ENCODE measurements at places on chromosomes 12 and 14.

- DNase-seq = no peak
Measured at GRCh38 chr14:22319526-22320361, 269.3 kb downstream of the DAD1 start.

DNA sequence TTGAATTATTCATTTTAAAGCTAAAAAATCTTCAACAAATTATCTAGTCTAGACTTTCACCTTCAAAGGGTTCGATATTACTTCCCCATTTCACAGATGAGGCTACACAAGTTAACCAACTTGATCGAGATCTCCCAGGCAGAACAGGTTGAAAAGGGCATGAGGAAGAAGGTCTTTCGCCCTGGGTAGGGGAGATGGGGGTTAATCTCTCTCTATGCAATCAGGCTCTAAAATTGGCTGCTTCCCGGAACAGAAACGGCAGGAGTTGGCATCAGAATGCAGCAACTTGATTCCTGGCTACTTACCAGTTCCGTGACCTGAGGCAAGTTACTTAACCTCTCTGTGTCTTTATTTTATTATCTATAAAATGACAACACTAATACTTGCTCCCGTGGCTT, 2.4 kb upstream of the CISTR start:
- no peak for DNase-seq

GRCh38 chr12:111201036-111201435, 167.9 kb downstream of the PHETA1 start:
- no peak for DNase-seq

DNA sequence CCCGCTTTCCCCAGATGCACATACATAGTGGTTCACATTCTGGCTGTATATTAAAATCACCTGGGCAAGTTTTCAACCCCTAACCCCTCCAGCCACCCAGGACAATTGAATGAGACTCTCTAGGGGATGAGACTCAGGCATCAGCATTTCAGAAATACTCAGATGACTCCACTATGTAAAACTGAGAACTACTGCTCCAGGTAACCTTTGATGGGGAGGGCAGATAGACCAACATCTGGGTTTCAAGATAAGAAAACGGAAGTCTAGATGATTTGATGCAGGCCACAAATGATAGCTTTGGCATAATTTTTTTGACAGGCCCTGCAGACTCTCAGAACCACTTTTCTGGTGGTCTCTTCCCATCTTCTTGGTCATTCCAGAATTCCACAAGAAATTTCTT, 341.1 kb downstream of the EMP1 start:
- DNase-seq = no peak

All from 8988T (cell line).